ENCODE measurements at places on chromosomes 13 and 19.

GRCh38 chr13:39306639-39307589 lies 268.7 kb downstream of the NHLRC3 start:
- no peak for DNase-seq

GRCh38 chr13:24129914-24130774 lies 30.4 kb upstream of the SPATA13 start:
- DNase-seq, result no peak

DNA sequence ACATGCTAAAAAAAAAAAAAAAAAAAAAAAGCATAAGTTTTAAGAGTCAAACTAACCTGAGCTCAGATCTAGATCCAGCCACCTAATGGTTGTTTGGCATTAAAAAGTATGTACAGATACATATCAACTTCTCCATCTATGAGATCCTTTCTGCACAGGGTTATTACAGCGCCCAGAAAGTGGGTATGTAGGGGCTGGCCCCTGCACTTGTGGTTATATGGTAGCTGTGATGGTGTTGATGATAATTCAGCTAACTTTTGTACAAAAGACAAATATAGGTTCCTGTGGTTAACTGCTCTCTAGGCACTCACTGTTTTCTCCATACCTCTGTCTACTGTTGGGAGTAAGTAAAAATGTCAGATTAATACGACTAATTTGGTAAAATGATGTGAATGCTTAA lies 81.7 kb downstream of the TNFRSF19 start:
- DNase-seq, result no peak

GRCh38 chr13:88144580-88144979 lies 473.4 kb downstream of the SLITRK5 start:
- no peak for DNase-seq

- DNase-seq, result no peak
These were observed 35.5 kb downstream of the DHRS12 start for GRCh38 chr13:51768378-51768921.

DNA sequence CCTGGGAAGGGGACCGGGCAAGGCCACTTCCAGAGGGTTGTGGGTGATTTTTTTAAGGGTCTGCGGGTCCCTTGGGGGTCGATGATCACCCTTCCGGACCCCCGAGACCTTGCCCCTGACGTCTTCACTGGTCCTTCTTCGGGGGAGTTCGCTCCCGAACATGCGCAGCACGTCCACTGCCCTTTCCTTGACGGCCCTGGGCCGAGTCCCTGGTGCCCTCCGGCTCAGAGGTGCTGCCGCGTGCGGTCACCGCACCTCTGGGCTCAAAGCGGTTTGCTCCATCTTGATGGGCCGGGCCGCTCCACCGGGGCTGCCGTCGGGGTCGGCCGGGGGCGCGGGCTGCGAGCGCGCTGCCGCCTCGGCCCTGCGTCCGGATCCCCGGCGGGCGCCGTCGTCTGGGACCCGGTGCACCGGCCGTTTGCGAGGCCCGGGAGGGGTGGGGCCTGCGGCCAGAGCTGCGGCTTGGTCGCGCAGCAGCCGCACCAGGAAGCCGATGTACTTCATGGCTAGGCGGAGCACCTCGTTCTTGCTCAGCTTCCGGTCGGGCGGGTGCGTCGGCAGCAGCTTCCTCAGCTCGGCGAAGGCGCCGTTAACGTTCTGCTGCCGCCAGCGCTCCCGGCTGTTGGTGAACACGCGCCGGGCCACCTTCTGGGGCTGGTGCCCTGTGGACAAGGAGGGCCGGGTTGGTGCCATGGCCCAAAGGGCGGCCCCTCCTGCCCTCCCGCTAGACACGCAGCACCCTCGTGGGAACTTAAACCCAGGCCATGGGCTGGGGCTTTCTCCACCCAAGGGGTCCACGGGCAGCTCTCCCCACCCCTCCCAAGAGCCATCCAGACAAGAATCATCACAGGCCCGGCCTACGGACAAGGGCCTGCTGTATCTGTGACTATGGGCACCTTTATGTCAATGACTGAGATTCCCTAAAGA lies 3.3 kb downstream of the LYL1 start:
- DNase-seq, result peak; percentile 87

GRCh38 chr19:33392341-33393285 lies 19.1 kb downstream of the CEBPG start:
- DNase-seq, result no peak
